ENCODE measurements at places on chromosomes 1 and 21.

DNA sequence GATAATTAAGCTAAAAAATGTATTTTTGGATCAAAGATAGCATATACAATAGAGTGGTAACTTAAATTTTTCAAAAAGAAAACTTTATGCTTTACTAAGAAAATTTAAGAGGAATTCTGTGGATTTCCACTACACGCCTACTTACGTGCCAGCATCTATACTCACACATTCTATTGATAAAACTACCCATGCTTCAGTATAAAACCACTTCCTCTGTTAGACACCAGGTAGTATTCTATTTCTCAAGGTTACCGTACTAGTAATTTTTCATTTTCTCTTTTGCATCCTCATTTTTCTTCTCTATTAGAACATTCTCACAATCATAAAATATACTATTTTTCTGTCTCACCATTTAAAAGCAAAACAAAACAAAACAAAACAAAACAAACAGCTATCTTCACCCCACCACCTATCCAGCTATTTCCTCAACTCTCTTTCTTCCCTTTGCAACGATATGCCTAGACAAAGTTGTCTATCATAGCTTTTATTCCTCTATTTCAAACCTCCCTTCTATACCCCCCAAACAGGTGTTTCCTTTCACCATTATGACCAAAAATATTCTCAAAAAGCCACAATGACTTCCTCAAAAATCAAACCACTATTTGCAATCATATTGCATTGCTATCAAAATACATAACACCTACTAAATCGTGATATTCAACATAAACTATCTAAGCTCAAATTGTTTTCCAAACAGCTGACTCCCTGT is 1652.0 kb downstream of the MRPL39 start:
- no peak for DNase-seq

GRCh38 chr1:34685225-34685624 is 69.6 kb upstream of the GJB5 start:
- no peak for DNase-seq

DNA sequence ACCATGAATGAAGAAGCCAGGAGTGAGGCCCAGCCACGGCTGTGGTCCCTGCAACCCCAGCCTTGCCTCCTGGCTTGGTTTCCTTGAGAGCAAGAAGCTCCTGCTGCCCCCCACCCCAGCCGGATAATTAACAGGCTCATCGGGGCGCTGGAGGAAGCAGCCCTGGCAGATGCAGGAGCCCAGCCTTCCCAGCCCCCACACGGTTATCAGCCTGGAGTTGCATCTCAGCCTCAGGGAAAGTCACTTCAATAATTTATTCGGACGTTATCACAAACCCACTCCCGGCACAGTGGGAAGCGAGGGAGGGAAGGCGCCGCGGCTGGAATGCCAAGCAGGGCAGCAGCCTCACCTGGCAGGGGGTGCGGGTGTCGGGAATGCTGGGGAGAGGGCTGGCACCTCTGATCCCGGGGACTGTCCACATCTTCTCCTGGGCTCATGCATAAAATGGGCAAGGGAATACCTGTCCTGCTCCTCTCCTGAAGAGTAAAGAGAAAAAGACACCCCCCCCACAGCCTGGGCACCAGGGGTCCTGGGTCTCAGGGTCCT is 43.3 kb upstream of the LRP8 start:
- no peak for DNase-seq

GRCh38 chr1:44380666-44381177 is 24.3 kb upstream of the RNF220 start:
- DNase-seq: no peak

- DNase-seq: no peak
Measured at GRCh38 chr1:67601955-67602354, 83.0 kb upstream of the GADD45A start.

DNA sequence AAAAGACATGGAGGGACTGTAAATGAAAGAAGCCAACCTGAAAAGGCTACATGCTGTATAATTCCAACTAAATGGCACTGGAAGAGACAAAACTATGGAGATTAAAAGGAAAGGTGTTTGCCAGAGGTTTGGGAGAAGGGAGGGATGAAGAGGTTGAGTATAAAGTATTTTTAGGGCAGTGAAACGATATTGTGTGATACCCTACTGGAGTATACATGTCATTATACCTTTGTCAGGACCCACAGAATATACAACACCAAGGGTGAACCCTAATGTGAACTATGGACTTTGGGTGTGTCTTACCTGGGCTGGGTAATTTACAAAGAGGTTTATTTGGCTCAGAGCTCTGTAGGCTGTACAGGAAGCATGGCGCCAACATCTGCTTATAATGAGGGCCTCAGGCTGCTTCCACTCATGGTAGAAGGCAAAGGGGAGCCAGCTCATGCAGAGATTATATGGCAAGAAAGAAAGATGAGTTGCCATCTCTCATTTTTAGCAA is 73.4 kb downstream of the CD2 start:
- no peak for DNase-seq

- DNase-seq: no peak
Measured at GRCh38 chr1:53909946-53910345, 16.0 kb downstream of the DIO1 start.

DNA sequence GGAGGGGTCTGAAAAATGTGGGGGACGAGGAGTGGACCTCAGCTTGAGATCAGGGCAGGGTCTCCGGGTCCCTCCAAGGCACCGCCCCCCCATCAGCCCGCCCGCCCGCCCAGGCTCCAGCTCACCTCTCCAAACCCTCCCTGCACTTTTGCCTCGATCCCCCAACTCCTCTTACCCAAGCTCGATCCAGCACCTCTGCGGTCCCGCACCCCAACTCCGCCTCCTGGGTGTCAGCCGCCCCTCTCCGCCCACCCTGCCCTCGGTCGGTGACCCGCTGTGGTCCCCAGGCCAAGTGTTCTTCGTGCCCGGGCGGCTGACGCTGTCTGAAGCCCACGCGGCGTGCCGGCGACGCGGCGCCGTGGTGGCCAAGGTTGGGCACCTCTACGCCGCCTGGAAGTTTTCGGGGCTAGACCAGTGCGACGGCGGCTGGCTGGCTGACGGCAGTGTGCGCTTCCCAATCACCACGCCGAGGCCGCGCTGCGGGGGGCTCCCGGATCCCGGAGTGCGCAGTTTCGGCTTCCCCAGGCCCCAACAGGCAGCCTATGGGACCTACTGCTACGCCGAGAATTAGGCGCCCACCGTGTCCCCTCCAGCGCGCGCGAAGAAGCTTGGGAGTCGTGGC is 5.7 kb downstream of the HAPLN2 start:
- DNase-seq: no peak

GRCh38 chr1:3821447-3821846 is 25.1 kb upstream of the LRRC47 start:
- DNase-seq: no peak

- DNase-seq: no peak
Measured at GRCh38 chr1:200646515-200646914, 23.2 kb downstream of the DDX59 start.

DNA sequence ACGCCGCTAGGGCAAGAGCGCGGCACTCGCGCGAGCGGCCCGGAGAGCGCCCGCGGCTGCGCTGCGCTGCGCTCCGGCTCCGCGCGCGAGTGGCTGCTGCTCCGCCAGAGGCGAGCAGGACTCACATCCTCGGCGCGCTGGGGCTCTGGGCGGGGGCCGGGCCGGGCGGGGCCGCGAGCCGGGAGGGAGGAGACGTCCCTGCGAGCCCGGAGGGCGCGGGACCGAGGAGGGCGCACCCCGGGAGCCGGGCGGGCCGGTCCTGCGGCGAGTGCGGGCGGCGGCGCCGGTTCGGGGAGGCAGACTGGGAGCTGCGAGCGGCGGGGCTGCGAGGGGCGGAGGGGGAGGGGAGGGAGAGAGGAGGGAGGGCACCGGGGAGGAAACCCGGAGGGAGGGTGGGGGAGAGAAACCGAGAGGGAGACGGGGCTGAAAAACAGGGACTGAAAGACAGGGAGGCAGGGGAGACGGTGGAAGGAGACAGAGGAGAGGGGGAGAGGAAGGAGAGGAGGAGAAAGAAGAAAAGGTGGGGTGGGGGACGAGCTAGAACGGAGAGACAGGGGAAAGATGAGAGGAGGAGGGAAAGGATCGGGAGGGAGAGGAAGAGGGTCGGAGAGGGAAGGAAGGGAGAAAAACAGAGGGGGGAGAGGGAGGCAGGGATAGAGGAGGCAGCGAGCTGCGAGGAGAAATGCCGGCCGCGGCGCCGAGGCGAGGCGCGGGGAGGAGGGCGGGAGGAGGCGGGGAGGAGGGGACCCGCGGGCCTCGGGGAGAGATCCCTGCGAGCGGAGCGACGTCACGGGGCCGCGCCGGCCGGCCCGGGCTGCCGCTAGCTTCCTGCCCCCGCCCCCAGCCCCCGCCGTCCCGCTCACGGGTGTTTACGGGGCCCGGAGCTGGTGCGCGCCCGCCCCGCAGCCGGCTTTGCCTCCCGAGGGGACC is at the start of gene CAMK2N1:
Gene CAMK2N1 (minus strand): TSS at position 684 of the 930 bp plus-strand sequence. CDS start 831 bp downstream, outside the sequence.
- no peak for DNase-seq

DNA sequence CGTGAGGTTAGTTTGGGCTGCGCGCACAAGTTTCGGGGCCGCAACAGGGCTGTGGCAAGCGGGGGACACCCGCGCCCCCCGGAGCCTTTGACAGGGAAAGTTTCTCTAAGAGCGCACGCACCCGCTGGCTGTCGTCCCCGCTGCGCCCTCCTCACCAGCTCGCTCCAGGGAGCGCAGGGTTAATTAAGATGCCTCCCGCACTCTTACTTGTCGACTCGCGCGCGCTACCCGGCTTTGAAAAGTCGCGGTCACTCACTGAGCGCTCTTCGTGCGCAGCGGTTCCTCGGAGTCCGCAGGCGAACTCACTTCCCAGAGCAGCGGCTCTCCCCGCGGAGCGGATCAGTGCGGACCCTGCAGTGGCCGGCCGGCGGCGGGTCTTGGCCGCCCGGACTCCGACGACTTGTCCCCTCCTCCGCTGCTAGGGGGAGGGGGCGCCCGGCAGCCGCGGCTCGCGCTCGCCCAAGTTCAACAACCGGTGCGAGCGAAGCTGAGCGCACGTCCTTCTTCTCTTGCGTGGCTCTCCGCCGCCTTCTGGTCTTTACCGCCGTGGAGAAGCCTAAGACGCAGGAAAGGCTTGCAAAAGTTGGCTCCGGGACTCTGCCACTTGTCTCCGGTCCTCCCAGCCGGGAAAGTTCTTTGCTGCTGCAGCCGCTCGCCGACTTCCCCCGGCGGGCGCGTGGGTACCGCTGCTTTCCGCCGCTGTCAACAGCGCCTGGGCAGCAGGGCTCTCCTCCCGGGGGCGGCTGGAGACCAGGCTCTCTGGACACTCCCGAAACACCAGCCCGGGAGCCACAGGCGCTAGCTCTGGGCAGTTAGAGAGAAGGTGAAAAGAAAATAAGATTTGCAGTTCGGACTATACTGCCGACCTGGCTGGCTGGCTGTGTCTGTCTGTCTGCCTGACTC is 506 bp downstream of the JUN start:
- peak; percentile 11 for DNase-seq

- no peak for DNase-seq
Measured at GRCh38 chr1:7623842-7624241, 147.3 kb upstream of the VAMP3 start.

DNA sequence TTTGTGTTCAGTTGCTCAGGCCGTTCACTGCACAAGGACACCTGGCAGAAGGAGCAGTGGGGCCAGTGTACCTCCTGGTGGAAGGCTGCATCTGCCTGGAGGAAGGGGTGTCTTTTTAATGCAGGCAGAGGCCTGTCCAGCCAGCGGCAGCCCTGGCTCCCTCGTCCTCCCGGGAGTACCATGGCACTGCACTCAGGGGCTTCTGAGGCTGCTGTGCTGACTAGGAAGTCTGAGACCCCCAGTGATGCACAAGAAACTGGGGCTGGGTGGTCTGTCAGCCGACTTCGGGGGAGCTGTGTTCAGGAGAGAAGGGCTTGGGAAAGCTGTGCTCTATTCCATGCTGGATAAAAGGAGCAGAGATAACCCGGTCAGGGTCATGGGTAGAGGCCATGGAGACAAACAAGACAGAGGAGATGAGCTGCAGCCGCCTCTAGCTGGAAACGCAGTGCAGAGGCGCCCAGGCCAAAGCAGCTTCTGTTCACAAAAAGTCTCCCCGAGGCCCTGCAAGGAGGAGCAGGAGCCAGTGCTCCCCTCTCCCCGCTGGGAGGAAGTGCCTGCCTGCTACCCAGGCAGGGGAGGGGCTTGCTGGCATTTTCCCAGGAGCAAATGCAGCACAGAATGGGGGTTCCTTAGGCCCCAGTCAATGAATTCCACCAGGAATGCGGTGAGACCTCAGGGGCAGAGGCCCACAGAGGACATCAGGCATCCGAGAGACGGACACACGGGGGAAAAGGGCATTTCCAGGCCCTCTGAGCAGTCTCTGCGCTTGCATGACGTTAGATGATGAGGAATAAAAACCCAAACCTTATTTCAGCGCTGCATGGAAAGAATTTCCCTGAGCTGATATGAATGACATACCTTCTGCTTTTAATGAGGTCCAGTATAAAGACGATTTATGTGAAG is 17.2 kb upstream of the C2CD2 start:
- no peak for DNase-seq

GRCh38 chr1:21323091-21323490 is 32.8 kb upstream of the ECE1 start:
- DNase-seq: no peak

DNA sequence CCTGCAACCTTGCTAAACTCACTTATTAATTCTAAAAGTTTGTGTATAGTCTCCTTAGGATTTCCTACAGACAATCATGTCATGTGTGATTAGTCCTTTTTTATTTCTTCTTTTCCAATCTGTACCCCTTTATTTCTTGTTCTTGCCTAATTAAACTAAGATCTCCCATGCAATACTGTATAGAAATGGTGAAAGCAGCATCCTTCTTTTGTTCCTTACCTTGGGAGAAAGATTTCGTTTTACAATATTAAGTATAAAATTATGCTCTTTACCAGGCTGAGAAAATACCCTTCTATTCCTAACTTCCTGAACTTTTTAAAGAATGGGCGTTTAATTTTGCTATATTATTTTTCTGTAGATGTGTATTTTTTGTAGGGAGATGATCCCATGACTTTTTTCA is 7.6 kb upstream of the COL18A1 start:
- no peak for DNase-seq

- no peak for DNase-seq
Measured at GRCh38 chr1:216935901-216936300, 212.7 kb upstream of the ESRRG start.

- DNase-seq: no peak
Measured at GRCh38 chr1:20174937-20175666, 10.8 kb upstream of the UBXN10 start.

GRCh38 chr1:48062353-48062752 is 65.2 kb upstream of the TRABD2B start:
- DNase-seq: no peak

DNA sequence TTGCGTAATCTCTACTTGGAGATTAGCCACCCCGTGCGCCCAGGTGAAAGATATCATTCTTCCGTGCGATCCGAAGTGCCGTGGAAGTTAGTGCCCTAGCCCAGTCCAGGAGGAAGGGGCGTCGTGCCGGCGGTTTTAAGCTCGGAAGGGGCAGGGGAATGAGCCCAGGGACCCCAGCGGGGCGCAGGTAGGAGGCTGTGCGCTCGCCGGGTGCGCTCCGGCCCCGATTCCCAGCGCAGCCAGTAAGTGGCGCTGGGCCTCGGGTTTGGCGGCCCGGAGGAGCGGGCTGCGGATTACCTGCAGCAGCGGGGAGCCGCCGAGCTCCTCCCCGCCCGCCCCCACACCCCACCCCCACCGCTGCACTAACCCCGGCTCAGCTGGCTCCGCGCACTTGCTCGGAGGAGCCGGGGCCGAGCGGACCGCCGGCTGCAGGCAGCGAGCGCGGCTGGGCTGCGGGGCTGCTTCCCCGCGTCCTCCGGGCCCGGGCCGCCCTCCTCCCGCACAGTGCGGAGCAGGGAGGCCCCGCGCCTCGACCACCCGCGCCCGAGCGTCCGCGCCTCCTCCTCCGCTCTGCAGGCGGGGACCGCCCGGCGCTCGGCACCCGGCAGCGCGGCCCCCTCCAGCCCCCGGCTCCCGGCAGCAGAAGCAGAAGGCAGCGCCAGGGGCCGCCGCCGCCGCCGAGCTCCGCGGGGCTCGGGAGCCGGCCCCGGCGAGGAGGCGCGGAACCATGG is at the start of gene RYR2:
Gene RYR2 (plus strand): TSS at position 390 of the 731 bp plus-strand sequence. CDS start 338 bp downstream, at position 728.
- no peak for DNase-seq

Measured in activated CD4-positive, alpha-beta T cell treated with anti-CD3 and anti-CD28 coated beads for 24 hours (primary cell).